ENCODE measurements at places on chromosomes 4 and X. TPM values are rescaled to one million over a fixed set of nuclear protein-coding genes. Genes with fewer than 3 reads are reported as not detected.

- no peak for DNase-seq
These were observed 95.8 kb downstream of the SH3KBP1 start for GRCh38 chrX:19791562-19791961.

DNA sequence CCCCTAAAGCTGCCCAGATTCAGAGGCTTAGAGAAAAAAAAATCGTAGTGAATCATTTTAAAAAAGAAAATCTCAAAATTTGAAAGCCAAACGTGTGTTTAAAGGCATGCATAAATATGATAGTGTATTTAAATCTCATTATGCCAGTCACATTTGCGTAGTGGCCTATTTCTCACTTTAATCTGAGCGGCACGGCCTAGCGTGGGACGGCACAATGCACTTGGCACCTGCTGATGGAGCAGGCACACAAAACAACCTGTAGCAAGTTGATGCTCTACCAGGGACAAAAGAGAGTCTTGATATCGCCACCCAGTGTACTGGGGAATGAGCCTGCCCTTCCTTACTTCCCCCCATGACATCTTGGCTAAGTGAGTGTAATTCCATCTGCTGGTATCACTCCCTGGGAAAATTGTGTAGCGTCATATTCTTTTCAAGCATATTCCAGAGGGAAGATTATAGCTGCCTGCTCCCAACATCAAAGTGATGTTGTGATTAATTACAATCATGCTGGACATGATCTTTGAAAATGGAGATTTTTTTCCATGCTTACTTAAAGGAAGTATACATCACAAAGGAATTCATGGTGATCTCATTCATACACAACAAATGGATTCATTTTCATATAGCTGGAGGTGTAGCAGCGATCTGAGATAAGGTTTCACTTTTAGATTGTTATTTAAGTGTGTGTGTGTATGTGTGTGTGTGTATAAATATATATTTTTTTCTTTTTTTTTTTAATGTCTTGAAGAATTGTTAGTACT lies 138.8 kb downstream of the DCTD start:
- DNase-seq, result no peak

DNA sequence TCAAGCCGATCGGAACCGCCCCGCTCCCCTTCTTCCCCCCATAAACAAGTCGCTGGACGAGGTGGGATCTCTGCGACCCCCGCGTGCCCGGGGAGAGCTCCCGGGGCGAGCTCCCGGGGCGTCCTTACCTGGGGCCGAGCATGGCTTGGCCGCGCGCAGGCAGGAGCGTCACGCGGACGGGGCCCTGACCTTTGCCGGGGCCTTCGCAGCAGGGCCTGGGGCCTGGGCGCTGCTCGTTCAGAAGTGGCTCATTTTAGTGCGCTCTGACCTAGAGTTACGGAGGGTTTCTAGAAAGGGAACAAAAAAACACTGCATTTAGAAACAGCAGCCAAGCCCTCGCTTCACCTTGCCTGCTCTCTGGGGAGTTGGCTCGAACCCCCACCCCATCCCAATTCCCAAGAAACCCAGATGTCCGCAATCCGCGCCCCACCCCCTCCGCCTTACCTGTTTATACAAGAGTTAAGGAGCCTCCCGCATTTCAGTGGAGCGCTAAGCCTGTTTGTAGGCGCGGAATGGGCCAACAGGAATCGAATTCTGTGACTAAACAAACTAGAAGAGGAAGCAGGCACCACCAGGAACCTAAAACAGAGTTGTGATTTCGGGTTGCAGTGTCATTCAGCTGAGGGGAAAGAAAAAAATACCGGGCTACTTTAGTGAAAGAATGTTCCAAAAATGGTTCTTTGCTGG lies 814 bp upstream of the RBM47 start:
- no peak for DNase-seq

DNA sequence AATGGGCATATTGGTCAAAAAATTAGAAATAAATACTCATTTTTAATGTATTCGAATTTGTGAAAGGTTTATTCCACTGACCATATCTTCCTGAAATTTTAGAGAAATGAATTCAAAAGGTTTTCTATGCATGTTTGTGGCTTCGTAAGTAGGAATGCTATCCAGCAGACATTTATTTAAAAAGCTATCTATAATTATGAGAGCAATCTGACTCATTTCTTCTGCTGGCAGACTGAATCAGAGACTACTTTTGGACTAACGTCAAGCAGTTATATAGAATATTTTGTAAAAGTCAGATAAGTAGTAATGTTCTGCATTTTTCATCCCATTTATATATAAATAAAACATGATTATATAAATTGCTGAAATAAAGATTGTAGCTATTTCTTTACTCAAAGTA lies 125.0 kb downstream of the SPCS3 start:
- DNase-seq, result no peak

GRCh38 chr4:180169966-180170365 lies 2073.2 kb upstream of the TENM3 start:
- DNase-seq, result no peak

The CSN1S1 gene
- not detected for total RNA-seq

The TMPRSS11F gene
- total RNA-seq, result not detected

GRCh38 chrX:16199343-16199742 lies 32.1 kb downstream of the MAGEB17 start:
- DNase-seq, result no peak

GRCh38 chr4:24372341-24372740 lies 212.0 kb downstream of the DHX15 start:
- no peak for DNase-seq

DNA sequence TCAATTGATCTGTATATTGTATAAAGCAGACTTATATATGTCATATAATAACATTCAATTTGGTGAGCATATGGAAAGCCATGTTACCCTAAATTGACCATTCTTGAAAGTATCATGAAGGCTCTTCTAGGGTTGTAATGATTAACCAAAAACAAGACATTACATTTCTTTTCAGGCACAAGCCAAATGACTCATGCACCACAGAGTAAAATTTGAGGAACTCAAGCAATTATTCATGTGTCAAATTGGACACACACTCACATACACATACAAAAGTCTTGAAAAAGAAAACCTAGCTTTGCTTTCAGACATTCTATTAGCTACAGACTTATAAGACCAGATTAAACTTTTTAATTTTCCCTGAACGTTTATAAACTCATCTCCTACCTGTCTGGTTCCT lies 146.5 kb upstream of the PCDH18 start:
- DNase-seq, result no peak

The CFAP47 gene
- not detected for total RNA-seq

DNA sequence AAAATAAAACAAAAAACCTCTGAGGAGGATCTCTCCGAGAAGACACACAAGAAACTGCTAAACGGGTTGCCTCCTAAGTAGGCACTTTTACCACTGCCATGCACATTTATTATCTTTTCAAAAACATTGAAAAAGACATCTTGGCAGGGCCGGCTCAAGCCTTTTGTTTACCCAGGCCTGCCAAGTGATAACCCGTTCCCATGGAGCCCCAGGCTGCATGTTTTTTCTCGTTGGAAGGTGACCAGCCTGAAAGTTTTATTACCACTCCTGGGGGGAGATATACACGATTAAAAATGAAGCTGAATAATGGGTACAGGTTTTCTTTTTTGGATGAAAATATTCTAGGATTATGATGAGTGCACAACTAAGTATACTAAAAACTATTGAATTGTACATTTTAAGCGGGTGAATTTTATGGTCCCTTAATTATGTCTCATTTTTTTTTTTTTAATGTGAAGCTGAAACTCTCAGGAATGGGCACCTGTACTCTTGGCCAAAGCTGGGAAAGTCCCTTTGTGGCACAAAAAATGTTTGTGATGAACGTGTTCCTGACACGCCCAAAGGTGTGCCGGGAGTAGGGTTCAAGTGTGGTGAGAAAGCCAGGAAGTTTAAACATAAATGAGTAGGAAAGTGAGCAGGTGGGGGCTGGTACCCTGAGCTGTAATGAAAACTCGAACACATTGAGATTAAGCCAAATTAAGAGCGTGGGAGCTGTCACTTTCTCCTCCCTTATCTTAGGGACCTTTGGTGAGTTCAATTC lies 1.5 kb upstream of the MAP7D2 start:
- DNase-seq, result no peak

GRCh38 chrX:73944563-73944908 lies 359.4 kb upstream of the ZCCHC13 start:
- DNase-seq, result no peak

The CFP gene
- total RNA-seq, result 0.13 TPM

- no peak for DNase-seq
These were observed 875 bp downstream of the LAP3 start for GRCh38 chr4:17577665-17578481.

GRCh38 chr4:168853770-168854169 lies 156.3 kb downstream of the CBR4 start:
- no peak for DNase-seq

DNA sequence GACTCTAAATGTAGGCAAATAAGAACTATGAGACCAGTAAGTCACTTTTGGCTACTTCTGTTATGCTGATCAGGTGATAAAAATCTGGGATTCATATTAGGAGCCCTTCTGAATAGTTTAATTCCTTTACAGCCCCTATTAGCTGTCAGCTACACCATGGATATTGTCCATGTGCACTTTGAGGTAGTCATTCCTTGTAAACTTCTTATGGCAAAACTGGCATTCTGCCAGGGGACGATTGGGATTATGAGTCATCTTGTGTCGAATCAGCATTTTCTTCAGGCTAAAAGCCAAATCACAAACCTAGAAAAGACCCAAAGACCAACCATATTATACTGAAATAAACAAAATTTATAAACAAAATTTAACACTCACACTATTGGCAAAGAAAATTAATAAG lies 227.6 kb downstream of the PRDM5 start:
- DNase-seq, result peak; percentile 43

The PARM1 gene
- total RNA-seq, result 0.04 TPM

DNA sequence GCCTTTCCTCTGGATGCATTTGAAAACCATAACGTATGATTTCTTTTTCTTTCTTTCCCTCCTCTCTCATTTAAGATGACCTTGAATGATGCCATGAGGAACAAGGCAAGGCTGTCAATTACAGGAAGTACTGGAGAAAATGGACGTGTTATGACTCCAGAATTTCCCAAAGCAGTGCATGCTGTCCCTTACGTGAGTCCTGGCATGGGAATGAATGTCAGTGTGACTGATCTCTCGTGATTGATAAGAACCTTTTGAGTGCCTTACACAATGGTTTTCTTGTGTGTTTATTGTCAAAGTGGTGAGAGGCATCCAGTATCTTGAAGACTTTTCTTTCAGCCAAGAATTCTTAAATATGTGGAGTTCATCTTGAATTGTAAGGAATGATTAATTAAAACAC lies 142.8 kb downstream of the GRIA2 start:
- no peak for DNase-seq

The DOK7 gene
- total RNA-seq, result 0.20 TPM

DNA sequence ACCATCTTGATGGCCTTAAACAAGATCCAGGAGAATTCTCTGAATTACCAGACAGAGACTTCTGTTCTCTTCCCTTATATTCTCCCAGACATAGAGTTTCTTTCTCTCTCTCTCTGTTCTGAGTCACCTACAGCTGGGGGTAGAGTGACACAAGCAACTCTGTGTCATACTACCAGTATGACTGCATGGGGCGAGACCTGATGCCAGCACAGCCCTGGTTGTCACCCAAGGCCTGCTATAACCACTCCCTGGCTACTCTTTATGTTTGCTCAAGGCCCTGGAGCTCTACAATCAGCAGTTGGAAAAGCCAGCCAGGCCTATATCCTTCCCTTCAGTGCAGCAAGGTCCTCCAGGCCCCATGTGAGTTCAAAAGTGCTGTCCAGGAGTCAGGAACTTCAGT lies 114.2 kb upstream of the TENT5D start:
- DNase-seq, result no peak

DNA sequence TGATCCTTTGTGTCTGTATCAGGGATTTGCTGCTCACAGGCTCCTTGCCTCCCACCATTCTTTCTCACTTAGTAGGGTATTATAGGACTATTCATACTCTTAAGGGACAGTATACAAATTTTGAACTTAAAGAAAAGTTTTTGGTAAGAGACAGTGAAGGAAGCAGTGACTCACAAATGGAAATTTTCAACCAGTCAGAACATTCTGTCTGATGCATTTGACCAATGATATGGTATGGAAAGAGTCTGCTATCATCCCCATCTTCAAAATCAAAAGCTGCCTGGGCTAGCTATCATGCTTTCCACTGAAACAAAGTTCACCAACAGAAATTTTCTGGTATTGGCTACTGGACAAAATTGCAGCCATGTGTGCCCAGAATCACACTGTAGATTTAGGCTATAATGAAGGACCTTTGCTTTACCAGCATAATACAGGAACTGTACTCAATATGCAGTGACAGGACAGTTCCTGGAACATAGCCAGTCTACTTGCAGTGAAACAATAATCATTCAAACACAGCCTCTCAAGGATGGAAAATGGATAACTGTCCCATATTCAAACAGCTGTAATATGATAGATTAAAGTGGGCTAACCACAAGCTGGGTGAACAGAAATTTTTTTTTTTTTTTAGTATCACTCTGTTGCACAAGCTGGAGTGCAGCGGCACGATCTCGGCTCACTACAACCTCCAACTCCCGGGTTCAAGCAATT lies 109.0 kb upstream of the ACSL4 start:
- DNase-seq, result no peak
